ENCODE measurements at places on chromosomes 12 and 14. TPM values are rescaled to one million over a fixed set of nuclear protein-coding genes. Genes with fewer than 3 reads are reported as not detected.
A peak's percentile ranks its signal among the peaks of the same experiment; 100 is the strongest.

WIF1 gene
- polyA plus RNA-seq, result not detected

DNA sequence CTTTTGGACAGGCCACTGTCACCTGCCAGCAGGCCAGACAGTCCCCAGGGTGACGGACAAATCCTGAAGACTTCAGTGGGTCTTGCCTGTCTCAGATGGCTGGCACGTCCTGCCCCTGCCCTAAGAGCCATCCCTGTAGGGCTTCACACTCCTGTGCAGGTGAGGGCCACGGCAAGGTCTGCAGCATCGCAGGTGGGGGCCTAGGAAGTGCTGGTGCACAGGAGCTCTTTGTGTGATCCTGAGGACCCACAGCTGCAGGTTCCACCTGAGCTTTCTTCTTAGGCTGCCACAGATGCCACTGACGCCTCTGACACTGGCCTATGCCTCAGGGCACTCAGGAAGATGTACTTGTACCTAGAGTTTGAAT lies 108.5 kb upstream of the FKBP4 start:
- peaks cover 2% of the 10 kb centered on the region for H3K4me1 ChIP-seq
- no peaks in the 10 kb centered on the region for H3K36me3 ChIP-seq
- no peak overlapping the region for H3K27ac ChIP-seq

DNA sequence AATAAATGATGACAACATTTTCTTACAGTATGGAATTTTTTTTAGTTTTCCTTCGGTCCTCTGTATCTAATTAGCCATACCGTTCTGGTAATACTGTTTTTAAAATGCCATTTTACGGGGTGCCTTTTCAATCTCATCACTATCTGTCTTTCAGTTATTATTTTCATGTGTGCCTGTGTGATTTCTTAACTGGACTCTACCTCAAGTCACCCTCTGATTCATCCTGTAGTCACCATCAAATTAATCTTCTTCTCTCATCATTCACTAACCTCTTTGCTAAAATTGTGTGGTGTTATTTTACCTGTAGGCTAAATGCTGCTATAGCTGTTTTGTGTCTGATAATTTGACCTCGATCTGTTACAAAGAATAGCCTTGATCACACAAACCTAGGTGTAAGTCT lies 16.0 kb upstream of the CCT2 start:
- peaks cover 11% of the 10 kb centered on the region for H3K36me3 ChIP-seq
- DNase-seq, result no peak
- no peaks in the 10 kb centered on the region for H3K27me3 ChIP-seq
- no peaks in the 10 kb centered on the region for H3K4me1 ChIP-seq
- no peak overlapping the region for H3K27ac ChIP-seq

DNA sequence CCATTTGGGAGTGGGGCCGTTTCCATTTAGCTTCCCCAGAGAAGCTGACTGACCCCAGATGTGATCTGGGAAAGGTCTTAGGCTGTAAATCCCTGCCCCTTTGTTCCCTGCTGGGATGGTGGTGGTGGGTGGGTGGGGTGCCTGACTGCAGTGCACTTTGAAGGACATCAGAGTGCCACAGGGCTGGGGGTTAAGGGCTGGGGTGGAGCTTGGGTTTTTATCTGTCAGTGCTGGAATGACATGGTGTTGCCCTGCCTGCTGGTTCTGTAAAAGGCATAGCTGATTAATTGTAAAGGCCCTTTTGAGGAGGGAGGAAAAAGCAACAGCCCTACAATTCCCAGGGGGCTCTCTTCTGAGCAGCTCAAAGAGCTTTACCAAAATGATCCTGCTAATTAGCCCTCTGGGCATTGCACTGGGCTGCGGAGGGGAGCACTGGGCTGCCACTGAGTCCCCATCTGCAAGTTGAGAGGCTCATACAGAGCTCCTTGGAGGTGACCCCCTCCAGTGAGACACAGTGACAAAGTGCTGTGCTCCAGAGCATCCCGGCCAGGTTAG lies 21.1 kb downstream of the PLEKHG3 start:
- H3K36me3 ChIP-seq, result no peaks in the 10 kb centered on the region
- no peak overlapping the region for H3K4me3 ChIP-seq
- DNase-seq, result no peak
- no peaks in the 10 kb centered on the region for H3K27me3 ChIP-seq

DNA sequence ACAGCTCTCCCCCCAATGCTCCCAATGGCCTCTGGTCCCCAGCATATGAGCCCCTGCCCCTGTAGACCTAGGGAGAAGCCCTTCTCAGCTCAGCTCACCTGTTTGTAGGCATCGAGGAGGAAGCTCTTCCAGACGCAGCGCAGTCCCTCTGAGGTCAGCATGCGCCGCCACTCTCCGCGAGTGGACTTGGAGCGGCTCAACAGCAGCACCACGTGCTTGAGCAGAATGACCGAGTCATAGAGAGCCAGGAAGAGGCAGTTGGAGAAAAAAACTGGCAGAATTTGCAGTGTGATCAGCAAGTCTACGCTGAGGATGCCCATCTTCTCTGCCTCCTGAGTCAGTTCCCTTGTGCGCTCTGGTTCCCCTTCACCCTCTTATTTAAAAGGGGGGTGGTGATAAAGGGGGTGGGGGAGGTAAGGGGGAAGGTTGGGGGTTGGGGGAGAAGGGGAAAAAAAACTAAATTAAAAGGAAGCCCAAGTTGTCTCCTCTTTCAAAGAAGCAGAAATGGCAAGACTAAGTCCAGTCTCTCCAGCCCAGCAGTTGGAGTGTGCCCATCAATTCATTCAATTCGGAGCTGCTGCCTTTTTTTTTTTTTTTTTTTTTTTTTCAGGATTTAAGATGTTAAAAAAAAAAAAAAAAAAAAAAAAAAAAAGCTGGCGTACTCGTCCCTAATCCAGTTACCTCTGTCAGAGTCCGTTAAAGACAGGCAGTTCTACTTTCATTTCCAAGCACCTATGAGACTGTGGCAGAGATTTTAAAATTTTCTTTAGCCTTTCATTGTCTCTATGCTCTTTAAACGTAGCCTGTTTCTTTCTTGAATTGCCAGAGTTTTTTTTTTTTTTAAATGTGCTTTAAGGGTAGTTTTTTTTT lies at the start of gene DIO2:
Gene DIO2 (minus strand): TSS at position 352 of the 870 bp plus-strand sequence. CDS start 32 bp downstream, at position 320.
- peak; percentile 3 for DNase-seq
- H3K4me3 ChIP-seq, result no peak within 1 kb of the TSS
- H3K4me1 ChIP-seq, result no peaks in the 10 kb centered on the region
- no peaks in the 10 kb centered on the region for H3K36me3 ChIP-seq
- no peak within 1 kb of the TSS for H3K27ac ChIP-seq

Data from endothelial cell of umbilical vein (primary cell).